Activated naive CD4-positive, alpha-beta T cell treated with anti-CD3 and anti-CD28 coated beads, Interleukin-2, amount 50 U/mL, for 16 hours (primary cell): ENCODE measurements at places on chromosomes 5 and 9.

- DNase-seq: no peak
Observed at GRCh38 chr9:89410022-89410421, 87.9 kb downstream of the SEMA4D start.

DNA sequence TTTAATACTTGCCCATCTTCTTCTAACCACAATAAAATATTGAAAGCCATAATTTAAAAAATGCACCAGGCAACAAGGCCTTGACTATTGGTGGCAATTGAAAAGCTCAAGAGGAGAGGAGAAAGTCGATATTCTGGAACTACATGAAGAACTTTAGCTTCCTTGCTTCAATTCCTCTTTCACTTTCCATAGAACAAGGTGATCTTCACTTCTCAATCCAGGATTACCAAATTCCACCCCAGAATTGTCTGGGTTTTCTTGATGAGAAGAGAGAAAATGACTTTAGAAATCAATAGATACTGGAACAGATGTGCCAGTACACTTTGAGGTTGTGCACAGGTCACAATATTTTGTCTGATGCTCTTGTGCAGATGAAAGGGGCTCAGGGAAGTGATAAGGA is 52.2 kb downstream of the PTCD2 start:
- no peak for DNase-seq

DNA sequence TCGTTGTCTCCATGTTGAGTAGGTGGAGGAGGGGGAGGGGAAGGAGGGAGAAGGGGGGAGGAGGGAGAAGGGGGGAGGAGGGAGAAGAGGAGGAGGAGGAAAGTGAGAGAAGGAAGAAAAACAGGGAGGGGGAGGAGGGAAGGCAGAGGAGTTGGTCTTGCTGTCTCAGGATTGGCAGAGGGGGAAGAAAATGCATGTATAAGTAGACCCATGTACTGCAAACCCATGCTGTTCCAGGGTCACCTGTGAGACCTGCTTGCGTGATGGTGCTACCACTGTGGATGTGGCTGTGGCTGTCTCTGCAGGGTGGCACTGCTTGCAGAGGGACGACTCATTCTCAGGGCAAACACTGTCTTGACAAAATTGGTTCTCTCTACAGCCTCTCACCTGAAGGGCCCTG is 76.3 kb downstream of the PTCH1 start:
- no peak for DNase-seq

DNA sequence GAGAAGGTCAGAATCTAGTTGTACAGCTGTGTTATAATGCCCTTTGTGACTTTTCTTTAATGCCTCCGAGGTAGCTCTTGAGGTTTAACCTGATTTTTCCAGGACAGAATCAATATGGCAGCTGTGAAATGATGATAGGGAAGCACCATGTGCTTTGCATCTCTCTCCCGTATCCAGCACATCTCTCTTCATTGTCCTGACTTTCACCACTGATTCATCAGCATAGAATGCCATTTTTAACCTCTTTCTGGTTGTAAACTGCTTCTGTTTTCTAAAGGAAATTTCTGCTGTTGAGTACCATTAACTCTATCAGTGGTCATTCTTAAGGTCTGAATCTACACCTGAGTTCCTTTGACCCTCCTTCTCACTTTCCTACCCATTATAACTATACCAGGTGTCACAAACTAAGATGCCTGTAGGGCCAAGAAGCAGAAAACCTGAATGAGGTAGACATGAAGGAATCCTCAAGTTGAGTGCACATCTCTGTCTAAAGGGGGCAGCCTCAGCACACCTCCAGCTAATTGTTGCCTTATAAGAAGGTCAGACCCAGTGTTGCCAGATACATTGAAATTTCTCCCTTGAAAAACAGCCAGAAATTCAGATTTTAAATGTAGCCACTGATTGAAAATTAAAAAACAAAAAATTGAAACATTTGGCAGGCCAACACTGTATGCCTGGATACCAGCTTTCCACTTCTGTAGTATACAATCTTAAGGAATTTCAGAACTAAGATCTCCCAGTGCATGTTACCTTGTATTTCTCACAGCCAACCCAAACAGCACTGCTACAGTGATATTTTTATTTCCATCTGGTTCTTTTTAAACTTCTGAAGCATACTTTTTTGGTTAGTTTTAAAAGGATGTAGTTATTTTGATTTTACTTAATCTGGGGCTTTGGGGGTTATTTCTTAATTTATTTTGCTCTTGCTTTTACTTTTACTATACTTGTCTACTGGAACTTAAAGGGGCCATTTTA is 35.8 kb upstream of the TLX3 start:
- DNase-seq: no peak

- DNase-seq: no peak
Observed at GRCh38 chr9:133693703-133694529, 44.2 kb downstream of the SARDH start.

- no peak for DNase-seq
Observed at GRCh38 chr5:68924481-68925145, 169.2 kb upstream of the SLC30A5 start.

GRCh38 chr9:136806067-136806466 is 1.7 kb upstream of the RABL6 start:
- no peak for DNase-seq

- DNase-seq: no peak
Observed at GRCh38 chr5:74040811-74041491, 415.0 kb downstream of the ARHGEF28 start.

- no peak for DNase-seq
Observed at GRCh38 chr5:74149395-74149794, 491.1 kb downstream of the ENC1 start.

- no peak for DNase-seq
Observed at GRCh38 chr5:74630453-74631066, 10.0 kb downstream of the ENC1 start.

DNA sequence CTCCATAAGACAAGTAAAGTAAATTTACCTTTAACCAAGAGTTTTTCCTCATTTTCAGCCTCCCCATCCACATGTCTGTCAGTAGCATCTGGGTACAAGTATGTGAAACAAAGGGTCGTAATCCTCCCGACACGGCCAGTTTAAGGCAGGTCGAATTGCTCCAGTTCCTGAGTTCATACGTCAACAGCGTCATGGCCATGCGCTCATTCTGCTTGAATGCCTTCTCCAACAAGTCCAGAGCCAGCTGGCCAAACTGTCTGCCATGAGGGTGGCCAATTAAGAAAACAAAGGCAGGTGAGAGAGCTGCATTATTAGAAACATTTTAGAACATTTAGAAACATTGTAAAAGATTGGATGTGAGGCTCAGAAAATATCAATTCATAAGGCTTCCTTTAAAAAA is 87.5 kb downstream of the TRPM6 start:
- DNase-seq: no peak

- no peak for DNase-seq
Observed at GRCh38 chr5:138271281-138271680, 3.1 kb downstream of the GFRA3 start.

GRCh38 chr9:73131461-73131860 is 20.2 kb upstream of the ANXA1 start:
- no peak for DNase-seq

DNA sequence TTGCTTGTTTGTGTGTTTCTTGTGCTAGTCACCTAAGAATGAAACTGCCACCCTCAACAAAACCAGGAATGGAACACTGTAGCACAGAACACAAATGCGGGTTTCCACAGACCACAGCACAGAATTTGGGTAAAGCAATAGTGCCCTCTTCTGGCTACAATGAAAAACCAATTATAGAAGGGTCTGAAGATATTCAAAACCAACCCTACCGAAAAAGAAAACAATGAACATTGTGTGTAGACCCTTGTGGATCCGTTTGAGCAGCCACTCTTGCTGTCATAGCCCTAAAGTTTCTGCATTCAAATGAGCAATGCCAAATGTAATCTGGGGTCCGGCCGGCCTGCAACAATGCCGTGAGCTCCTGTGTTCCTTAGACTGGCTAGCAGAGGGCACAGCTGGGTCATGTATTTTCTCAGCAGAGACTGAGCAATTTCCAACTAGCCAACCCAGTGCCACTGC is 8.3 kb upstream of the ENC1 start:
- no peak for DNase-seq

DNA sequence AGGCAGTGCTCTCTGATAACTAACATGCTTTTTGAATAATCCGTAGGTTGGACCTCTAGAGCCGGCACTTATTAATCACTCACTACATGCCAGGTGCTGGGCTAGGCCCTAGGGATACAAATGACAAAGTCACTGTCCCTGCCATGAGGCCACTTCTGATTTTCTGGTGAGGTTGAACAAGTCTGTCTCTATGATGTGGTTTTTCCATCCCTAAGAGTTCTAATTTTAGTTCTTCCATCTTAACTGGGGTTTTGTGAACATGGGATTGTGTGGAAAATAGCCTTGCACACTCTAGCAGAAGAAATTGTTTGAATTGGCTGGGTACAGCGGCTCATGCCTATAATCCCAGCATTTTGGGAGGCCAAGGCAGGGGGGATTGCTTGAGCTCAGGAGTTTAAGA is 64.6 kb downstream of the IL31RA start:
- DNase-seq: no peak

- DNase-seq: no peak
Observed at GRCh38 chr9:108656566-108656965, 199.2 kb downstream of the ACTL7B start.

GRCh38 chr5:107893642-107894041 is 222.9 kb upstream of the EFNA5 start:
- DNase-seq: no peak

- no peak for DNase-seq
Observed at GRCh38 chr5:154227090-154227489, 36.6 kb downstream of the GALNT10 start.

GRCh38 chr9:114386361-114386885 is 1.4 kb downstream of the AKNA start:
- DNase-seq: no peak

- no peak for DNase-seq
Observed at GRCh38 chr9:85225180-85225579, 516.6 kb downstream of the AGTPBP1 start.

DNA sequence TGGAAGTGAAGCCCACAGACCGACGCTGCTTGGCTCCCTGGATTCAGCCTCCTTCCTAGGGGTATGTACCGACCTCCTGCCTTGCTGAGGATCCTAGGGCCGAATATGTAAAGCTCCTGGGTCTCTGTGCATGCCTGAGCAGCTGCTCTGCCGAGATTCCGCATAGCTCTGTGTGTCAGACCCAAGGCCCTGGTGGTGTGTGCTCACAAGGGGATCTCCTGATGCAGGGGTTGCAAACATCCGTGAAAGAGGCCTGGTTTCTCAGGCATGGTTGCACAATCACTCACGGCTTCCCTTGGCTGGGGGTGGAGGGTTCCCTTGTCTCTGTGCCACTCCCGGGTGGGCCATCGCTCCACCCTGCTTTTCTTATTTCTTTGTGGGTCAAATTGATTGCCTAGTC is 19.9 kb upstream of the SVEP1 start:
- DNase-seq: no peak

DNA sequence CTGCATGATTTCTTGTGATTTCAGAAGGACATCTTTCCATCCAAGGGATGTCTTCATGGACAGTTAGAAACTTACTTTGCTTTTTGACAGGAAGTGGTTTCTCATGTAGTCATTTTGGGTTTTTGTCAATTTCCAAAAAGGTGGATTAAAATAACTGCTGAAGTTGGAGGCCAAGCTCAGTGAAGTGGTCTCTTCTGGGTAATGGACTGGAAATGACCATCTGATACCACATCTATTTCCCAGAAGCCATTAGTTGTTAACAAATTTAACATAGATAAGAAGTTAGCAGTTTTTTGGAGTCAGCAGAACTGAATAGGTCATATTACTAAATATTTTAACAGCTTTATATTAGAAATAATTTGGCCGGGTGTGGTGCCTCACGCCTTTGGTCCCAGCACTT is 86.2 kb upstream of the MYO10 start:
- DNase-seq: no peak

DNA sequence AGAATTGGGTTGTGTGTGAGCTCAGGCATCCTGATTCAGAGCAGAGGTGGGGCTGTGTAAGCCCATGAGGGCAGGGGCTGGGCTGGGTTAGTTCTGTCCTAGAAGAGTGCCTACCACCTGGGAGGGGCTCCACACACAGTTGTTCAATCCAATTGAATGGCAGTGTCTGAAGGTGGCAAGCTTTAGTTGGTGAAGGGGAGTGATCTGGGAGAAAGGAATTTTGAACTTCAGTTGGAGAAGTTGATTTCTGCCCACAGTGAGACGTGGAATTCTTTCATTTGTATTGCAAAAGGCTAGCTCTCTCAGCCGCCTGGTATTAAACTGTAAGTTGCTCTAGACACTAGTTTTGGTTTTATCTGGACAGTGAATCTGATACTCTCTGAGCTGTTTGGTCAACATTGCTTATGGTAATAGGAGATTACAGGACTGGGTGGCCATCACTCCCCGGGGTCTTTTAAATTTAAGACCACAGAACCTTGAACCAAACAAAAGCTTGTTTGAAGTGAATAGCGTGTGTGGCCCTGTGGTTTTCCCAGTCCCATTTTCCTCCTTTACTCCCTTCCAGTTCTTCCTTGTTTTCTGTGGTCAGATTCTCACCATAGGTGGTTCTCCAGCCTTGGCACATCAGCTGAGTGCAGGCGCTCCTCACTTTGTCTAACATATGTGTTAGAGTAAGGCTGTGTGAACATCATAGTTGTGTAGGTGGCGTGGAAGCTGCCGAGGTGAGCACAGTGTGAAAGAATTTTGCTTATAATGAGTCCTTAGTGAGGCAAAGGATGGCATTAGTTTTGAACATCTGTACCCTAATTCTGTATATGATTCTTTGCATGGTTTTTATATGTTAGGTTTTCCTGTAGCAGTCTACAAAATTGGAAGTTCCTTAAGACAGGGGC is 78.0 kb downstream of the ARHGAP26 start:
- DNase-seq: no peak

DNA sequence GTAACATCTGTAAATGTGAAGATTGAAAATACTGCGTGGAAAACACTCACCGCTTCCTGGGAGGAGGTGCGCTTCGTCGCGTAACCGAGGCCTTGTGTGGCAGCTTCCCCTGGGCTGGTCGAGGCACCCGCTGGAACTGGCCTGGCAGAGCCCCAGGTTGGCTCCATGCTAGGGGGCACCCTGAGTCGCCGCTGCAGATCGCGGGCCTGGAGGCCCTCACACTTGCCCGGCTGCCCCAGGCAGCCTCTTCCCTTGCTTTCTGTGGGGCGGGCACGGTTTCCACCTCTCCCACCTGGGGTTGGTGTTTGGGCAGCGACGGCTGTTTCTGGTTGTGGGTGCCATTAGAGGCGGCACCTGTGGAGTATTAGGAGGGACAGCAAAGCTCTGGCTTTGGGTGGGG is 852 bp downstream of the ZNF354C start:
- no peak for DNase-seq

DNA sequence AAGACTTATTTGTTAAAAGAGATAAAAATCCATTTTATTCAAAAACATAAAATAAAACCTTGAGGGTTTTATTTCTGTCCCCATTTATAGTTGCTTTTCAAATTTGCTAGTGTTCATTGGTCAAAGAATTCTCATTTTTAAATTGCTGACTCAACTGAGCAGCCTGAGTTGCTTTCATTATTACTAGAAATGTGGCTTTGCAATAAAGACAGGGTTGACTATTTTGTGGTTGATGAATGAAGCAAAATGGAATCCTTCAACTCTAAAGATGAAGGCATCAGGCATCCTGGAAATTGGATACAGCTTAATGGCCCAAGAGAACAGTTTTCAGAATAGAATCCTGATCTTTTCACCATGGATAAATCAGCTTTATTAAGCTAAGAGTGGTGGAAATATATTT is 23.9 kb upstream of the PPP3R2 start:
- DNase-seq: no peak

- no peak for DNase-seq
Observed at GRCh38 chr9:124471761-124472160, 21.5 kb downstream of the ADGRD2 start.
